Esophagus squamous epithelium (tissue), 5 donors: ENCODE measurements at places on chromosomes 6 and 20.

DNA sequence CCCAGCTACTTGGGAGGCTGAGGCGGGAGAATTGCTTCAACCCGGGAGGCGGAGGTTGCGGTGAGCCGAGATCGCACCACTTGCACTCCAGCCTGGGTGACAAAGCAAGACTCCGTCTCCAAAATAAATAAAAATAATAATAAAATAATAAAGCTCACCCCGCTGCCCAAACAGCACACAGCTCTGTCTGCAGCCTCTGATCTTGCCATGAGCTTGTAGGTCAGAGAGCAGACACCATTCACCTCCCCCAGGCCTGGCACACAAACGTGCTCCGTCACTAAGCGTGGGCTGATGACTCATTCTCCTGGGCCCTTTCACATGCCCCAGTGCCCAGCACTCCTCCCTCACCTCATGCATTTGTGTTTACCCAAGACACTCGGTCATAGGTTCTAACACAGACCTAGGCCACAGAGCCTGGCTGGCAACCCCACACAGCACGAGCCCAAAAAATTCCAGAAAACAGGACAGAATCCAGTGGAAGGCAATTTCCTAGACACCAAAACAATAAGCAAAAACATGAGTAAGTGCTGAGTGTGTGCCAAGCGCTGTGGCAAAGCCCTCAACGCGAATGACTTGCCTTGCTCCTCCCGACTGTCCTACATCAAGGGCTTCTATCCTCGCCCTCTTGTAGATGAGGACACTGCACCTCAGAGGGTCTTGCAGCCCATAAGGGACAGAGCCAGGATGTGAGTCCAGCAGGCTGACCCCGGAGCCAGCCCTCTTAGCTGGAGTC lies 18.0 kb downstream of the ATP9A start:
- no peaks in the 10 kb centered on the region for H3K36me3 ChIP-seq
- DNase-seq, result no peak
- H3K27ac ChIP-seq, result peak overlapping the region; percentile 84
- H3K4me1 ChIP-seq, result peaks cover 27% of the 10 kb centered on the region
- no peaks in the 10 kb centered on the region for H3K27me3 ChIP-seq

GRCh38 chr6:43215066-43215465 lies 14.2 kb downstream of the DNPH1 start:
- H3K4me3 ChIP-seq, result no peak overlapping the region
- no peak for DNase-seq
- H3K27me3 ChIP-seq, result no peaks in the 10 kb centered on the region
- no peak overlapping the region for H3K27ac ChIP-seq

DNA sequence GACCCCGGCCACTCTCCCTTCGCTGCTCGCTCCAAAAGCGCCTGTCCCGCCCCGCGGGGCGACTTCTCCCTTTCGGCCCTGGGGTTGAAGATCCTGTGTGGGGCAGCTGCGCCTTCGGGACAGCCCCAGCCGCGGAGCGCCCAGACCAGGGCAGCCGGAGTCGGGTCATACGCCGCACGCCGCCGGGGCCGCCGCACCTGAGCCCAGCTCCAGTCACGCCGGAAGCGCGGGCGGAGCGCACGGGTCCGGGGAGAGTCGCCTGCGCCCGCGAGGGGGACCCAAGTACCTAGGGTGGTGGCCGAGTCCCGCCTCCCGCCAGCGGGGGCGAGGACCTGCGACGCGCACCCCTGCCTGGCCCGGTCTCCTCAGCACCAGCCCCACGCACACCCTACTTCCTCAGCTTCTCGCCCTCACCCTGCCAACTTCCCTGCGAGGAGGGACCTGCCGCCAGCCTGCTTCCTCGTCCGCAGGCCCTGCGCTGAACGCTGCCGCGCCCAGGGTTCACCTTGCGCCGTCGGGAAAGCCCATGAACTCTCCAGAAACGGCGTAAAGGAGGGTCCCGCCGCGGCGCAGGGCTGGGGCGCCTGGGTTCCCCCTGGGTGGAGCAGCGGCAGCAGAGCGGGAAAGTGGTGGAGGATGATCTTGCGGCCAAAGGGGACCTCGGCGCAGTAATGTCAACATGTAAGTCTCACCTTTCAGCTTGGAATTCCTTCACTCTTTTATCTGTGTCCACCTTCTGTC lies at the start of gene ADGRG6:
TSS of gene ADGRG6 (plus strand) at position 357 of the 741 bp plus-strand sequence. CDS start at position 680, 323 bp downstream.
- H3K4me3 ChIP-seq, result peak within 1 kb of the TSS; percentile 66
- H3K27me3 ChIP-seq, result no peaks in the 10 kb centered on the region
- peaks cover 6% of the 10 kb centered on the region for H3K4me1 ChIP-seq
- no peak for DNase-seq
- H3K36me3 ChIP-seq, result no peaks in the 10 kb centered on the region

DNA sequence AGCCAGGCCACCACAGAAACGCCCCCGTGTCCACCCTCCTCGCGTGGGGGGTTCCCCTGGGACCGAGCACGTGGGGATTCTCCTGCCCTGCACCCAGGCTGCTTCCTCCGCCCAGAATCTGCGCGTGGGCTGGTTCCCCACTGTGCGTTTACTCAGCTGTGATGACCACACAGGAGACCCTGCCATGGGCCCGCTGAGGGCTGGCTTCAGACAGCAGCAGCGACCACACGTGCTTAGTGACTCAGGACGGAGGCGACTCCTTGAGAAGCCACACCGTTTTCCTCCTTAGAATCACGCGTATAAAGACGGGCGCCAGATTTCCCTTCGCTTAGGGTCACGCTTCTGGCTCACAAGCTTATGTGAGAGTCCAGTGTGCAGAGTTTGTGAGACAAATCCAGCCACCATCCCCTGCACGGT lies 63.9 kb upstream of the PDE10A start:
- H3K4me3 ChIP-seq, result no peak overlapping the region
- H3K27me3 ChIP-seq, result no peaks in the 10 kb centered on the region
- H3K27ac ChIP-seq, result no peak overlapping the region

- no peak overlapping the region for H3K27ac ChIP-seq
- no peaks in the 10 kb centered on the region for H3K36me3 ChIP-seq
- no peak overlapping the region for H3K4me3 ChIP-seq
Observed at GRCh38 chr6:30002871-30003270, 58.2 kb upstream of the POLR1H start.

DNA sequence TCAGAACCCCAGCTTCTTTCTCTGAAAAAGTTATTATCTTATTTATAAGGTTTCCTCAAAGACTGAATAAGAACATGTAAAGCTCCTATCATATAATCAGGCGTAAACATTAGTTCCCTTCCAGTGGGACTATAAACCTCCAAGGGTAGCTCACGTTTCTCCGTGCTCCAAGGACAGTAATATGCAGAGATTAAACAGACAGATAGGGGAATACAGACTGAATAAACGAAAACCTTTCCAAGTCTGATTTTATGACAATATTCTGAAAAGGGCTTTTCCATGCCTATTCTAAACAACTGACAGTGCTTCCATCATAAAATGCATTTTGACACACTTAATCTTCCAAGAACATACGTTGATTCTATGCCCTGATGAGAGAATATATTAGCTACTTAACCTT lies 22.8 kb downstream of the BACH2 start:
- H3K27ac ChIP-seq, result no peak overlapping the region
- DNase-seq, result no peak

DNA sequence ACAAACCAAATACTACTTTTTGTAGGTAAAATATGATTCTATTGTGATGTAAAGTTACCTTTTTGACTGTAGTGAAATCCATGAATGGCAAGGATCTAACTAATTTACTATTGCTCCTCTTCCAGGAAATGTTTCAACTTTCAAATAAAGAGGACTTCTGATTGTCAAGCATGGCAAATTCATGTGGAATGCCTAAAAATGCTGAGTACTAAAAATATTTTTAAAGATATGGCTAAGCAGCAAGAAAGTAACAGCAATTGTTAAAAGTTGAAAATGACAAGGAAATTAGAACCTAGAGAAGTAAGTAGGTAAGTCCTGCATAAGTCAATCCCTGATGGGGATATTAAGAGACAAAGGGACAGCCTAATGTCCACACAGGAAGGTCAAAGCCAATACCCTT lies 126.0 kb downstream of the BACH2 start:
- H3K36me3 ChIP-seq, result no peaks in the 10 kb centered on the region
- no peak overlapping the region for H3K4me3 ChIP-seq
- H3K27me3 ChIP-seq, result no peaks in the 10 kb centered on the region
- H3K27ac ChIP-seq, result no peak overlapping the region

DNA sequence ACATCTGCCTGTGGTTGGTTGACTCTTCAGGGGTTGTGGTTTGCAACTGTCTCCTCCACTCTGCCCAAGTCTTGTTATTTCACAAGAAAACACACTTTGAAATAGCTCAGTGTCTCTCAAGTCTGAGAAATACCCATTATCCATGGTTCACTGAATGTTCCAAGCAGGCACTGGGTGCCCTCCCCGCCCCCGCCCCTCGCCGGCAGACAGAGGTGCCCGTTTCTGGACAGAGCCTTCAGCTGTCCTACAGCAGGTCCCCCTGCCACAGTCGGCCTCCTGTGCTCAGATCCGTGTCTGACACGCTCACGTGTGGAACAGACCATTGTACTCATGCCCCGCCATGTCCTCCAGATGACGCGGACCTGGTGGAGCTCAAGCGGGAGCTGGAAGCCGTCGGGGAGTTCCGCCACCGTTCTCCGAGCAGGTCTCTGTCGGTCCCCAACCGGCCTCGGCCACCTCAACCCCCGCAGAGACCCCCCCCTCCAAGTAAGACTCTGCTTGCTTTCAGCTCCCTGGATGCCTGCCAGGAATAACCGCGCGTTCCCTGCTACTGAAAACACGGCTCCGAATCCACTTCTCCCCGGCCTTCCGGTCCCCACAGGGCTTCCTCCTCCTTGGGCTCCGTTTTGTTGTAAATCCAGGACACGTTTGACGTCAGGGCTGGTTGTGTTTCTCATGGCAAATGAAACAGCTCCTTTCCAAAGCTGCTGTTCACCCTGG lies 81.4 kb downstream of the SERAC1 start:
- no peak for DNase-seq
- H3K36me3 ChIP-seq, result peaks cover 5% of the 10 kb centered on the region
- peaks cover 3% of the 10 kb centered on the region for H3K4me1 ChIP-seq

- H3K27me3 ChIP-seq, result no peaks in the 10 kb centered on the region
- H3K4me3 ChIP-seq, result no peak overlapping the region
- H3K36me3 ChIP-seq, result no peaks in the 10 kb centered on the region
- no peak overlapping the region for H3K27ac ChIP-seq
- no peak for DNase-seq
Observed at GRCh38 chr6:144590532-144590931, 305.4 kb downstream of the UTRN start.

DNA sequence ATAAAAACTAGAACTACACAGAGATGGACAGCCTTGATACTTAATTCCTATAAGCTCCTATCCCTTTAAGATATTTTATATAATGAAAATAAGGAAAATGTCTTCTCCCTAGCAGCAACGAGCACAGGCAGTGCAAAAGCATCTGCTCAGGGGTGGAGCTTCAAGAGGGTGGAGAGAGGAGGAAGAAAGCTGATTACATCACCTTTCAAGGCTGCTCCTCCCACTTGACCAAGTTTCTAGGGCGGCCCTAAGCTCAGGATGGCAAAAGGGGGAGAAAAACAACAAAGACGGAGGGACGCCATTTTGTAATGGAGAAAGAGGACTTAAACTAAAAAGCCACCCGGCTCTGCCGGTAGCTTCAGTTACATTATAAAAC lies 2.2 kb downstream of the PPP1R10 start:
- H3K27ac ChIP-seq, result peak overlapping the region; percentile 84
- H3K4me1 ChIP-seq, result peaks cover 67% of the 10 kb centered on the region
- no peaks in the 10 kb centered on the region for H3K27me3 ChIP-seq

GRCh38 chr6:158529629-158530028 lies 30.3 kb upstream of the TMEM181 start:
- H3K27me3 ChIP-seq, result peaks cover 30% of the 10 kb centered on the region
- no peaks in the 10 kb centered on the region for H3K4me1 ChIP-seq
- no peak overlapping the region for H3K27ac ChIP-seq
- no peaks in the 10 kb centered on the region for H3K36me3 ChIP-seq
- DNase-seq, result no peak
- H3K4me3 ChIP-seq, result no peak overlapping the region

DNA sequence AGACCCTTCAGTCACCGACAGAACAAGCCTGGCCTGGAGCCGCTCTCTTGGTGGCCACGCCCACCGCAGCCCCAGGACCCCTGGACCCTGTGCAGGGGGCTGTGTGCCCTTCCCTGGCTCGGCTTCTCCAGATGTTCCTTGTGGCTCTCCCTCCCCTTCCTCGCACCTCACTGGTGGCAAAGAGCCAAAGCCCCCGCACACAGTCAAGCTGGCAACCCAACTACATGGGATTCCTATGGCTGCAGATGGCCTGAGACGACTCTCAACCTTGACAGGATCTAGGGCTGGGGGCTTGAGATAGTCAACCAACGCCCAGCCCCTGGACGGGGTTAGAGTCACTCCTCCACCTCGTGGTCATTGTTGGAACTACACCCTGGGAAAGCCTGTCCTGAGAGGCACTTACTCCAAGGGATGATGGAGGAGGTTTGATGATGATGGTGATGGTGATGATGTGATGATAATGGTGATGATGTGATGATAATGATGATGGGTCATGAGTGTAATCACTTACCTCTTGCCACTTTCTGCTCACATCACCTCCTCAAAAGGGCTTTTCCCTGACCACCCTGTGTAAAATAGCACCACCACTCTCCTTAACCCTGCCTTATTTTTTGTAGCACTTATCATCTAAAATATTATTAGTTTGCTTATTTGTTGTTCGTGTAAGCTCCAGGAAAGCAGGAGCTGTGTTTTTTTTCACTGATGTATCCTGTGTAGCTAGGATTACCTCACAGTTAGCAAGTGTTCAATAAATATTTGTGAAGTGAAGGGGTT lies 278.4 kb downstream of the LRFN2 start:
- no peak overlapping the region for H3K4me3 ChIP-seq
- no peak for DNase-seq
- H3K36me3 ChIP-seq, result no peaks in the 10 kb centered on the region
- H3K27ac ChIP-seq, result peak overlapping the region; percentile 61
- no peaks in the 10 kb centered on the region for H3K27me3 ChIP-seq
- H3K4me1 ChIP-seq, result peaks cover 6% of the 10 kb centered on the region

DNA sequence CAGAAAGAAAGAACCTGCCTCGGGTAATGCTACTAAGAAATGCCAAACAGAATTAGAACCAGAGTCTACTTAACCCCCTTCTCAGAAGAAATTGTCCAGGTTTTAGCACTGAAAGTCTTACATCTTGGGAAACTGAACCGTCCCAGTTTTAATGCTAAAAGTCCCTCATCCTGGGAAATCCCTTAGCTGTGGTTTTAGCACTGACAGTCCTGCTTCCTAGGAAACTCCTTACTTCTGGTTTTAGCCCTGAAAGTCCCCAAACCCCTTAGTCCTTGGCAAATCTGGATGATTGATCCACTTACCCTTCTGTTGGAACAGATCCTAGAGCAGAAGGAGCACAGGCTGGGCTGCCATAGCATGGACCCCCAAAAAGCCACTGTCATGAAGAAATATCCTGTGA lies 4.8 kb upstream of the TMEM14A start:
- H3K4me1 ChIP-seq, result peaks cover 15% of the 10 kb centered on the region
- no peak overlapping the region for H3K27ac ChIP-seq
- no peak for DNase-seq
- H3K27me3 ChIP-seq, result no peaks in the 10 kb centered on the region

GRCh38 chr6:32659856-32660595 lies 6.4 kb downstream of the HLA-DQB1 start:
- no peak overlapping the region for H3K4me3 ChIP-seq
- H3K27me3 ChIP-seq, result no peaks in the 10 kb centered on the region
- no peak overlapping the region for H3K27ac ChIP-seq
- no peaks in the 10 kb centered on the region for H3K36me3 ChIP-seq

- H3K27me3 ChIP-seq, result no peaks in the 10 kb centered on the region
- H3K4me1 ChIP-seq, result peaks cover 44% of the 10 kb centered on the region
- peak overlapping the region; percentile 26 for H3K27ac ChIP-seq
- H3K4me3 ChIP-seq, result no peak overlapping the region
- no peak for DNase-seq
- H3K36me3 ChIP-seq, result no peaks in the 10 kb centered on the region
Observed at GRCh38 chr6:161238081-161238480, 35.8 kb downstream of the AGPAT4 start.

GRCh38 chr6:159252955-159253508 lies 83.8 kb downstream of the FNDC1 start:
- DNase-seq, result no peak
- no peaks in the 10 kb centered on the region for H3K27me3 ChIP-seq
- H3K27ac ChIP-seq, result peak overlapping the region; percentile 17
- H3K36me3 ChIP-seq, result no peaks in the 10 kb centered on the region
- H3K4me3 ChIP-seq, result peak overlapping the region; percentile 47
- no peaks in the 10 kb centered on the region for H3K4me1 ChIP-seq
